Neural progenitor cell (in vitro differentiated cells): ENCODE measurements at places on chromosomes 13 and 19.

- no peak for DNase-seq
Measured at GRCh38 chr19:38308006-38308766, 4.1 kb downstream of the C19orf33 start.

GRCh38 chr19:35519291-35519690 is 5.8 kb upstream of the DMKN start:
- no peak for DNase-seq

DNA sequence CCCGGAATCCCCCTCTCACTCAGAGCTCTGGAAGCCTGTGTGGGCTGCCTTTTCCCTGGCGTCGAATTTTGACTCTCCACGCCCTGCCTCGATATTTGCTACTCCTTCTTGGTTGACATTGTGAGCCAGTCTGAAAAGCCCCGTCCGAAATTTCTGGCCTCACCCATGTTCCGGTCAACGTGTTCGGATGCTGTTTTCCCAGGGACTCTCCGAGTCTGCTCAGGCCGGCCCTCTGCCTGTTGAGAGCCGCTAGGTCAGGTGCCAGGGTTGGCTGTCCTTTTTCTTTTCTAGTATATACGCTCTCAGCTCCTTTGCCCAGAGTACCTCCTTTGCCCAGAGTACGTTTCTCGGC is 6.8 kb upstream of the DGKH start:
- peak; percentile 76 for DNase-seq

GRCh38 chr13:38821770-38822551 is 135.1 kb downstream of the FREM2 start:
- no peak for DNase-seq

DNA sequence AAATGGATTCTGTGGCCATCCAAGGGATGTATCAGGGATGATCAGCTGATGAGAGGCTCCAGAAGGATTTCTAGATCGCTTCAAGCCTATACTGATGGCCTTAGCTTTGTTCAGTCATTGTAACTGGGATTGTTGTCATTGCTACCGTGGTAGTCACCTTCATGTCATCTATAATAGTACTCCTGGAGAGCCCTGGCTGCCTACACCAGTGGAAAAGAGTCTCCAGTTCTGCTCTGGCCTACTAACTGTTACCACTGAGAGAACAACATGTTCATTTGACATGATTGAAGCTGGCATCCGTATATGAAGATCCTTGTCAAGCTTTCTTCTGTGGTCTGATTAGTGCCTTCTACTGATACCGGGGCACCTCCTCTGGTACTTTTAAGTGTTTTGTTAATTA is 131.3 kb downstream of the B3GLCT start:
- DNase-seq = no peak

DNA sequence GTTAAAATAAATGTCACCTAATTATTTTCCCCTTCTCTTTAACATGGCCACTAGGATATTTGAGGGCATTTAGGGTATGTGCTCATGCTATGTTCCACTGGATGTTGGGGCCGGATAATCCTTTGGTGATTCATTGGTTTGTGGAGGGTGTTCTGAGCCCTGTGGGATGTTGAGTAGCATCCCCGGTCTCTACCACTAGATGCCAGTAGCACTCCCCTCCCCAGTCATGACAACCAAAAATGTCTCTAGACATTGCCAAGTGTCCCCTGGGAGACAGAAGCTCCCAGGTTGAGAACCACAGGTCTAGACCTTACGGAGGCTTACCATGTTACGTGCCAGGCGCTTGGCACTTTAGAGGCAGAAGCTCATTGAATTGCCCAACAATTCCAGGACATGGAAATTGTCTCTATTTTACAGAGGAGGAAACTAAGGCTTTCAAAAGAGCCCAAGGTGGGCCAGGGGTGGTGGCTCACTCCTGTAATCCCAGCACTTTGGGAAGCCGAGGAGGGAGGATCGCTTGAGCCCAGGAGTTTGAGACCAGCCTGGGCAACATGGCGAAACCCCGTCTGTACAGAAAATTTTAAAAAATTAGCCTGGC is 14.1 kb downstream of the SHANK1 start:
- peak; percentile 75 for DNase-seq

GRCh38 chr13:105625691-105626090 is 909.8 kb downstream of the EFNB2 start:
- DNase-seq = no peak

GRCh38 chr13:93744886-93745285 is 518.3 kb downstream of the GPC6 start:
- no peak for DNase-seq

DNA sequence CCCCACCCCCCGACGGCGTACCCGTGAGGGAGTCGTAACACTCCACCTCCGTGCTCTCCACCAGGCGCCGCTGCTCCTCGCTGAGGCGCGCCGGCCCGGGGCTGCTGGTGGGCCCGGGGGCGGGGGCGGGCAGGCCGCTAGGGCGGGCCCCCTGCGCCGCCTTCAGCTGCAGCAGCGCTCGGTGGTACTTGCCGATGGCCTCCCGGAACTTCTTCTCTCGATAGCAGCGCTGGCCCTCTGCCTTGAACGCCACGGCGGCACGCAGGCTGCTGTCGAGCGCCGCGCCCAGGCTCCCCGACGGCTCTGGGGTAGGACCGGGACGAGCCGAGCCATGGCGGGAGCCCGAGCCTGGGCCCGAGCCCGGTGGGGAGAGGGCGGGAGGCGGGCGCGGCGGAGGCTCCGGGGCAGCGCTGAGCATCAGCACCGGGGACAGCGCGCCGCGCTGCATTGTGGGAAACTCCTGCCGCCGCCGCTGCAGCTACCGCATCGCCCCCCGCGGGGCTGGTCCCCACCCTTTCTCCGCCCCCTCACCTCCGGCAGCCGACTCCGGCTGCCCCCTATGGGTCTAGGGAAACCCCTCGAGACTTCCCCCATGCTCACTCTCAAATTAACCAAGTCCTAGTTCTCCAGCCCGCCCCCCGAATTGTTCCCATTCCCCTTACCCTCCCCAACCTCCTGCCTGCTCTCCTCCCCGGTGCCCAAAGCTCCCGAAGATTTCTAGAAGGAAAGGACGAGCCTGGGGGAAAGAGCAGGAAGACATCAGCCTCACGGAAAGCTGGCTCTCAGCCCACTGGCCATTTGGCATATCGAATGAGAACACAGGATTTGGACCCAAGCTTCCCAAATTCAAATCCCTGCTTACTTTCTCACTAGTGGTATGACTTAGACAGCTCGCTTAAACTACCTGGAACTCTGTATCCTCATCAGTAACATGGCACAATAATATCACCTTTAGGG is at the start of gene TTC9B:
Gene TTC9B (minus strand): TSS at position 451 of the 957 bp plus-strand sequence. CDS start 3 bp downstream, at position 448.
- peak; percentile 93 for DNase-seq

DNA sequence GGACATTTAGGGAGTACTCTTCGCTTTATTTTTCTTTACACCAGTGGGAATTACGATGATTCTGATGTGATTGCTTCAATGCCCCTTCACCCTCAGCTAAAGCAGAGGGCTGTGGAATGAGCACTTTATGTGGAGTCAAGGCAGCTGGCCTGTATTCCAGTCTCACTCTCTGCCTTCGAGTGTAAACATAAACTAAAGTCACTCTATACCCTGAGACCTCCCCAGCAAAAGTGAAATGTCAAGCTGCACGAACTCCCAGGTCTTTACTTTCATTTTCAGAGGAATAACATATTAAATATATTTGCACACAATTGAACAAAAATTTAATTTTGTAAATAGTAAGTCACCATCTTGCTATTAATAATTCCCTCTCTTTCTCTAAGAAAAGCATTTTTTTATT is 557.1 kb downstream of the DACH1 start:
- DNase-seq = no peak

GRCh38 chr13:29255567-29255966 is 339.9 kb downstream of the SLC7A1 start:
- no peak for DNase-seq

DNA sequence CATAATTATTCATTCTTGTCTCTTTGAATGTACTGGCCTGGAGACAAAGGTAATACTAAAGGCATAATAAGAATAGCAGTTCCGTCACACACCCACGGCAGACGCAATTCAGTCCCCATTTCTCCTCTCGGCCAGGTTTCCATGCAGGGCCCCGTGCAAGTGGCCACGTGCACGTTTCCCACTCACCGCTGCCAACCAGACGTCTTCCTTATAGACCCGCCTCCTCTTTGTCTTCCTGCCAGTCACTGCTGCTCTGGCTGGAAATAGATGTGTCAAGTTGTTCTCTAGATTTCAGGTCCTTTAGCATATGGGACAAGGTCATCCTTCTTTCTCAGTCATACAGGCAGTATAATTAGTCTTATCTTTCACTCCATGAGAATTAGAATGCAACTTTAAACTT is 204.3 kb downstream of the SUCLA2 start:
- DNase-seq = no peak

GRCh38 chr13:35260316-35260715 is 216.2 kb downstream of the MAB21L1 start:
- no peak for DNase-seq

DNA sequence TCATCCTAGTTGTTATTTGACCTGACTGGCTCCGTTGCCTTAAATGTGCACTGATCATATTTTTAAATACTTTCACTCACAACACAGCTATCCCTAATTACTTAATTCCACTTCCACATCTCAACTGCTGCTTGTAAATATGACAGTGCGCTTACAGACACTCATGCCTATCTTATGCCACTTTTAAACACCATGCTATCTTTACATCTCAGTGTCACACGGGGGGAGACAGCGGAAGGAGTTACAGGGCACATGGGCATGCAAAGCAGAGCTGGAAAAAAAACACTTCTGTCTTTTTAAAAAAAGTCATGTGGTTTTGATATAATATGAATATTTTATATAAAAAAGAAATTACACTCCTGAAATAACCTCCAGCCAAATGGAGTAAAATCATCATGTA is 44.1 kb downstream of the SMAD9 start:
- DNase-seq = no peak

GRCh38 chr19:5628919-5629481 is 6.1 kb downstream of the SAFB start:
- no peak for DNase-seq

GRCh38 chr13:110265341-110265681 is 41.6 kb downstream of the COL4A1 start:
- DNase-seq = peak; percentile 25

DNA sequence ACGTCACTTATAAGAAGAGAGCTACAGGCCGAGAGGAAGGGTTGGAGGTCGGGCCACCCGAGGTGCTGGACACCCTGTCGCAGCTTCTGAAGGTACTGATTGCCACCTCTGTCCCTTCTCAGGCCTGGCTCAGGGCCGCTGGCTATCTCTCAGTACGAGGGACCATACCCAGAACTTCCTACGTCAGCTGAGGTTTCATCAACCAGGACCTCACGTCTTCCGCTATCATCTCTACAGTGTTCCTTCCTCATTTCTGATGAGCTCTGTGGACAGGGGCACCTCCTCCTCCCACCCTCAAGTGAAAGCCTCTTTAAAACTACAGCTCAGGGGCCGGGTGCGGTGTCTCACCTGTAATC is 58.2 kb upstream of the USE1 start:
- DNase-seq = no peak

GRCh38 chr13:77896536-77896935 is 22.1 kb downstream of the EDNRB start:
- no peak for DNase-seq

GRCh38 chr13:102905905-102906771 is 60.3 kb downstream of the ERCC5 start:
- DNase-seq = no peak

- DNase-seq = peak; percentile 63
Measured at GRCh38 chr13:89113744-89114143, 1442.6 kb downstream of the SLITRK5 start.

DNA sequence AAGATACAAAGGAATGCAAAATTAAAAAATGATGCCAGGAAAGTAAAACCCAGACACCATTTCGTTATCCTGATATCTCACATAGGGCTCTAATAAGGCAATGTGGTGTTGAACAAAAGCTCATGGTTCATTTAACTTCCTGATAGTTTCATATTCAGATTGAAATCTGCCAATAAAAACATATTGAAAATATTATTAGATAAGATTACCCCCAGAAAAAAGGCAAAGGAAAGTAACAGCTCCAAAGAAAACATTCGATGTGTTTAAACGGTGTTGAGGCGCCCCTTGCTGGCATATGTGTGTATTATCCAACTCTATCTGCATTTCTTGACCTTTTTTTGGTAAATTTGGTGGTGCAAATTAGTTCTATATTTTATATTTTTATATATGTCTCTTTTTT is 75.9 kb downstream of the ESD start:
- DNase-seq = peak; percentile 62

DNA sequence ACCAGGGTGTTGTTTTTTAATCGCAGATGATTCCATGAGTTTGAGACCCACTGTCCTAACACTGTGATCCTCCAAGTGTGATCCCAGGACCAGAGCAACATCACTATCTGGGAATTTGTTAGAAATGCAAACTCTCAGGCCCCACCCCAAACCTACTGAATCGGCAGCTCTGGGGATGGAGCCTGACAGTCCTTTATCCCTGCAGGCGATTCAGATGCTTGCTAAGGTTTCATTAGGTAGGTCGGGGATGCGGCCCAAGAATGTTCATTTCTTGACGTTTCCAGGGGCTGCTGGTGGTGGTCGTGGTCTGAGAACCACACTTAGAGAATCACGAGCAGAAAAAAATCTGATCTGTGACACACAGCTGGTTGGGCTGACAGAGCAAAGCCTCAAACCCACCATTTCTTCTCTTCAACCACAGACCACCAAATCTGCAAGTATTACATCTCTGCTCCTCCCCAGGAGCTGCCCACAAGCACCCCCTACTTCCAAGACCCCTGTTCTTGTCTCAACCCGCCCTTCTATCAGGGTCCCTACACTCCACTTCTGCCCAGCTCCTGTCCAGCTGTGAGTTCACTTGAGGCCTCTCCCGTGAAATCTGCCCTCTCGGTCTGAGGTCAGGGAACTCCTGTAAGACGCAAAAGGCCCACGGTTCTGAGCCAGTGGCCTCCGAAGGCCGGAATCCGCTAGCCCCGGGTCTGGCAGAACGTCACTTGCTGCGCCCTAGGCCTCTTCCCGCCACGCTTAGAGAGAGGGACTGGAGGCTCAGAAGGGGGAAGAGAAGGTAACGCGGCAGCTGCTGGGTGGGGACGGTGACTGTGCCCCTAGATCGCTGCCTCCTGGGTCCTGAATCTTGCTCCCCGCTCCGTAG is 1.1 kb upstream of the FARP1 start:
- peak; percentile 69 for DNase-seq

DNA sequence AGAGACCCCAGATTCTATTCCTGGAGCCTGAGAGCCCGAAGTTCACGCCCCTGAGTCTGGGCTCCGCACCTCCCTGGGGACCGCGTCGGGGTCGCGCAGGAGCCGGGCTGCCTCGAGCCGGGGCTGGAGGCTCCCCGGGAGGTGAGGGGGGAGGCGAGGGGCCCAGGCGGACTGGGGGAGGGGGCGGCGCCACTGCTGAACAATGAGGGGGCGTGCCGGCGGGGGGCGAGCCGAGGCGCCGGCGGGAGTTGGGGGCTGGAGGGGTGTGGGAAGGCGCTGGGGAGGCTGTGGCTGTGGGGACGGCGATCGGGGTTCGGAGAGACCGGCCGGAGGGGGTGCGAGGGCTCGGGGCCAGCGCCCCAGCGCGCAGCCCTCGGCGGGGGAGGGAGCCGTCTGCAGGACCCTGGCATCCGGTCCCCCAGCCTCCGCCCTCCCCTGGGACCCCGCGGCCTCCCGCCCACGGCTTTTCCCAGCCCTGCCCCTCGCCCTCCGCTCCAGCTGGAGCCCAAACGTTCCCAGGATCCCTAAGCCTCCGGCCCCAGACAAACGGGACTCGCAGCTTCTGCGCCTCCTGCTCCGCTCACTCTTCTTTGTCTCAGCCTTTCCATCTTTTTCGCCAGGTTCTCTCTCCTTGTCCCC is 922 bp downstream of the PLEKHG2 start:
- DNase-seq = peak; percentile 87

GRCh38 chr13:101751488-101751887 is 299.0 kb downstream of the ITGBL1 start:
- no peak for DNase-seq

GRCh38 chr13:99965329-99966000 is 6.1 kb downstream of the ZIC5 start:
- no peak for DNase-seq

- no peak for DNase-seq
Measured at GRCh38 chr13:44104197-44104490, 224.4 kb downstream of the LACC1 start.
